ENCODE measurements at places on chromosomes 2 and 18.

- DNase-seq: no peak
These were observed 1.1 kb downstream of the NCKAP1 start for GRCh38 chr2:183037074-183037552.

GRCh38 chr2:109647636-109648035 is 33.5 kb downstream of the SOWAHC start:
- DNase-seq: no peak

GRCh38 chr18:76098674-76099411 is 396.2 kb downstream of the ZNF516 start:
- DNase-seq: no peak

- no peak for DNase-seq
These were observed 72.5 kb downstream of the GULP1 start for GRCh38 chr2:188364033-188364630.

GRCh38 chr18:10298346-10298745 is 156.1 kb upstream of the APCDD1 start:
- DNase-seq: no peak

DNA sequence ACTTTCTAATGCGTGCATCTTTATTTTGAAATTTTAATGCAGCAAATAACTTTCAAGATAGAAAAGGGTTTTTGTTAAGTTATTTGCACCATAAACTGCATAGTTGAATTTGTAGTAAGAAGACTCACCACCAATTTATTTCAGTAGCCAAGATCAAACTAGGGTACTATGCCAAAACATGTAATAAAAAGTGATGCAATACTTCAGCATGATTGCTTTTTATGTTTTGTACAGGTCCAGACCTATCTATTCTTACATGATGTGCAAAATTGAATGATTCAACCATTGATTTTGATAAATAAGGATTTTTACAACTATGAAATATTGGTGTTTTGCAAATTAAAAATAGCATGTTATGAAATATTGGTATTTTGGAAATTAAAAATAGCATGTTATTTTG is 26.7 kb downstream of the AGPS start:
- no peak for DNase-seq

DNA sequence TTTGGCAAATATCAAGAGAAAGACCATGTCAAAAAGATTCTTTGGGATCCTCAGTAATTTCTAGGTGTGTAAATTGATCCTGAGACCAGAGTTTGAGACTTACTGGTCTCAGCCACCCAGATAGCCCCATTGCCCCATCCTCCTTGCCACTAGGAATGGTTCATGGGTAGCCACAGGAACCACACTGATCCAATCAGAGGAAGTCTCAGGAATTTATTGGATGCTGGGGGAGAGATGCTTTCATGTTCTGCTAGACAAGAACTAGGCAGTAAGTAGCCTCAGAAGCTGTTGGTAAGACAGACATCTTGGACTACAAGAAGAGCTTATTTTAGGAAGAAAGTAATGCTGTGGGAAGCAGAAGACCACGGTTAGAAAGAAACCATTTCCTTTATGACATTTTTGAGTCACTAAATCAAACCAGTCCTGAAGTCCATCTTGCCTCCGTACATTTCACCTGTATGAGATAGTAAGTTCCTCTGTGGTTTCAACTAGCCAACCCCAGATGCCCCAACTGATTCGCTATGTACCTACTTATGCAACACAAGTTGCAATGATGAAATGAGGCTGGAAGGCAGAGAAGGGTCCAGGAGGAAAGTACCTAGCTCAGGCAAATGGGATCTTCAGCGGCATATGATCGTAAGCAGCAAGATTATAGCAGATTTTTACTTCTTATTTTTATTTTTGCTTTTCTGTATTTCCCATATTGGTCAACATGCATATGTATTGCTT is 3.6 kb upstream of the ST3GAL5 start:
- no peak for DNase-seq

DNA sequence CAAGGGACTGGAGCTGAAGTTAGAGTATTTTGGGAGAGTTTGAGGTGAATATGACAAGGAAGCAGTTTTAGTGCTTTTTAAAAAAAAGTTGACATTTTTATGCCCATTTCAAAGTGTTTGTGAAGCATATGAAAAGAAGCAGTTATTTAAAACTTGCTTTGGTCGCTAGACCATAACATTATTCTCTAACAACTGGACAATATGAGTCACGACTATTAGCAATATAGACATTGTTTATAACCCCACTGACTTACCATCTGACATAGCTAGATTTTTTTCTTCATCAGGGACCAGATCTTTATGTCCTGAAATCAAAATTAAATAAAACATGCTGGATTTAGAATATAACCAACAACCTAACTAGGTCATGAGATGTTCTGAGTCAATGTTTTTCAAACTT is 22.6 kb upstream of the DYTN start:
- DNase-seq: no peak

- DNase-seq: no peak
These were observed 56.0 kb downstream of the ATIC start for GRCh38 chr2:215367662-215368492.

GRCh38 chr2:64105670-64106461 is 38.4 kb downstream of the PELI1 start:
- DNase-seq: no peak

GRCh38 chr2:191666732-191667131 is 11.2 kb upstream of the NABP1 start:
- no peak for DNase-seq

DNA sequence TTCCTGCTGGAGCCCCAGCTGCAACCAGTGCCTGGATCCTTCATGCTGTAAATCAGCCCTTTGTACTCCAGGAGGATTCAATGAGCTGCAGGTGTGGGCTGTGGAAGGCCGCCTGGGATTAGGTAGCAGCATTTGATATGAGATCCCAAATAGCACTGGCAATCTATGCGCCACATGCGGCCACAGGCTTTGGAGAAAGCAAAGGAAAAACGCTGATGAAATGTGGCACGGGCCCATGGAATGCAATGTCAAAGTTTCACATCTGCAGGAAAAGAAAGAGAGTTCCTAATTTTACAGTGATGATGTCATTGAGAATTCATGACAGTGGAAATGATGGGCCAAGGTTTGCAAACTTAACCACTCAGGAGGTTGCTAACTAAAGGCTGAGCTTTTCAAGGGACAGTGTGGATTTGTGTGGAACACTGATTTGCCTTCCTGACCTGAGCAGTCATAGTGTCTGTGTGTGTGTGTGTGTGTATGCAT is 216.4 kb upstream of the OSR1 start:
- no peak for DNase-seq

- no peak for DNase-seq
These were observed 90.3 kb downstream of the RPRM start for GRCh38 chr2:153388246-153388645.

DNA sequence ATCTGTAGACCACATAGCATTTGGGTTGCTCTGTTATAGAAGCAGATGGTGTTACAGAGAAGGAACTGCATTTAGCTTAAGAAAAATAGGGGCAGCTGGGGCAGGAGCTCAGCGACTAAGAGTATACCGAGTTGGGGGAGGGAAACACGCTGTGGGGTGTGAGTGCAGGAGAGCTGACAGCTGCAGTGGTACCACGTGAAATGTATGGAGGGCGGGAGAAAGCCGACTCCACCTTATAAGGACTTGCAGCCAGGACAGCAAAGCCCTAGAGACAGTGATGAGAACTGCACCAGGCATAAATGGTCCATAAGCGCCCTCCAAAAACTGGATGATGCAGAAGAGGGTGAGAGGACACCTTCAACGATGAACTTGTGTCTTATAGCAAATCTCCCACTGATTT is 237.6 kb downstream of the PRKCE start:
- no peak for DNase-seq

DNA sequence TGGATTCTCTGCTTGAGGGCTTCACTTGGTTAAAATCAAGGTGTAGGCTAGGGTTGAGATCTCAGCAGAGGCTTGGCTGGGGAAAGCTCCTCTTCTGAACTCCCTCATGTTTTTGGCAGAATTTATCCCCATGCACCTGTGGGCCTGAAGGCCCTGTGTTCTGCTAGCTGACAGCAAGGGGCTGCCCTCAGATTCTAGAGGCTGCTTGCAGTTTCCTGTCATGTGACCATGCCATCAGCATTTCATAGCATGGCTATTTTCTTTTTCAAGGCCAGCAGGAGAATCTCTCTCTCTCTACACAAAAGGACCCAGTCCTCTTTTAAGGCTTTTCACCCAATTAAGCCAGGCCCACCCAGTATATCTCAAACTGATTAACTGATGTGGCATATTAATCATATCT is 514.8 kb upstream of the HNMT start:
- DNase-seq: no peak

DNA sequence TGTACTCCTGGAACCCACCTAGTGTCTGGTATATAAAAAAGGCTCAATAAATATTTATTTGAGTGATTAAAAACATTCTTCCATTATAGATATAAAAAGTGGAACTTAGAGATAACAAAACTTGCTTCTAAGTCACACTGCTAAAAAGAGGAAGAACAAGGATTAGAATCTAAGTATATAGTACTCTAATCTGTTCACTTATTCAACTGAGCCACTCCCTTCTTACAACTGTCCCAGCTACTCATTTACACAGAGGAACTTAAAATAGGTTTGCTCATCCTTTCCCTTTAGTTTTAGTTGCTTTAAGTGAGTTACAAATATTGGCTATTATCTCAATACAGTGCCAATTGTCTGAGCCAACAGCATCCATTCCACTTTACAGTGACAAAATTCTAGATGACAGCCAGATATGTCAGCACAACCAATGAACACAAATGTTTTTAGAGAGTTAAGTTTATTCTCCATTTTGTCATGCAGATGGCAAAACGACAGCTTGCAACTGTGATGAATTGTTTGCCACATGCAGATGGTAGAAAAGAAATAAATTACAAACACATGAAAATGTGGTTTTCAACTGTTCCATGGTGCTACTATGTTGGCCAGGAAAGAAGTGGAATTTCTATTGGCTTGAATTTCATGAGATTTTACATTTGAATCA is 280.7 kb upstream of the ZC3H15 start:
- DNase-seq: no peak

- DNase-seq: no peak
These were observed 100.7 kb upstream of the MCFD2 start for GRCh38 chr2:47016172-47016913.

DNA sequence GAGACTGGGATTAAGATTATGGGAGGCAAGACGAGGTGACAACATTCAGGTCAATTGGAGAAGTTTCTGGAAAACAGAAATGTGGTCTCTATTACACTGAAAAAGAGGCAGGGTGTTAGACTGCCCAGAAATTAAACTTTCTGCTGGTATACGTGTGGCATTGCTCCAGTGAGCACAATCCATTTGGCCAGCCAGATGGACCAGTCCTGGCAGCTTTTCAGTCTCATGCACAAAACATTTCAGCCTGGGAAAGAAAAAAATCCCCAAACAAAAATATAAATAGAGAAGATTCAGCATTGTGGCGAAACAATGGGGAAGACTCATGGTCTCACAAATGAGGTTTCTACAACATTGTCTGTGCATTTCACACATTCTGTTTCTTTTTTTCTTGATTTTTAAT is 113.9 kb downstream of the HNMT start:
- no peak for DNase-seq

DNA sequence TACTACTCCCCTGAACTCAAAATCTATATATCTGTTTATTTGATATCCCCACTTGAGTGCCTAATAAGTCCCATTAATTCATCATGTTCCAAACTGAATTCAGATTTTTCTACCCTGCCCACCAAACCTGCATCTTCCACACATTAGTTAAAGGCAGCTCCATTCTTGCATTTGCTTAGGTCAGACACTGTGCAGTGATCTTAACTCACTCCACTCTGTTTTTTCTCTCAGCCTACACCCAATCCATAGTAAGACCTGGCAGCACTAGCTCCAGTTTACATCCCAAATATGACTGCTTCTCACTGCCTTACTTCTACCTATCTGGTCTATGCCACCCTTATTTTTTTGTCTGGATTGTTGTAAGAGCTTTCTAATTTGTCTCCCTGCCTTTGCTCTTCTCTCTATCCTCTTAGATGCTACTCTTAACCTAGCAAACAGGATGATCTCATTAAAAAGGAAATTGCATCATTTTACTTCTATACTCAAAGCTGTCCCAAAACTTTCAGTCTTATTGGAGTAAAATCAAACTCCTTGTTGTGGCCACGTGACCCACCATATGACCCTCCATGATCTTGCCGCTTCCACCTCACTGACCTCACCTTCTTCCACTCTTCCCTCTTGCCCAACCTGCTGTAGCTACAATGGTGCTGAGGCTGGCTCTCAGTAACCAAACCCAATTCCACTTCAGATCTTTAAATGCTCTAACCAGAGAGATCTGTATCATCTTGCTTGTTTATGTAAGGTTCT is 274.9 kb upstream of the FANCL start:
- no peak for DNase-seq

DNA sequence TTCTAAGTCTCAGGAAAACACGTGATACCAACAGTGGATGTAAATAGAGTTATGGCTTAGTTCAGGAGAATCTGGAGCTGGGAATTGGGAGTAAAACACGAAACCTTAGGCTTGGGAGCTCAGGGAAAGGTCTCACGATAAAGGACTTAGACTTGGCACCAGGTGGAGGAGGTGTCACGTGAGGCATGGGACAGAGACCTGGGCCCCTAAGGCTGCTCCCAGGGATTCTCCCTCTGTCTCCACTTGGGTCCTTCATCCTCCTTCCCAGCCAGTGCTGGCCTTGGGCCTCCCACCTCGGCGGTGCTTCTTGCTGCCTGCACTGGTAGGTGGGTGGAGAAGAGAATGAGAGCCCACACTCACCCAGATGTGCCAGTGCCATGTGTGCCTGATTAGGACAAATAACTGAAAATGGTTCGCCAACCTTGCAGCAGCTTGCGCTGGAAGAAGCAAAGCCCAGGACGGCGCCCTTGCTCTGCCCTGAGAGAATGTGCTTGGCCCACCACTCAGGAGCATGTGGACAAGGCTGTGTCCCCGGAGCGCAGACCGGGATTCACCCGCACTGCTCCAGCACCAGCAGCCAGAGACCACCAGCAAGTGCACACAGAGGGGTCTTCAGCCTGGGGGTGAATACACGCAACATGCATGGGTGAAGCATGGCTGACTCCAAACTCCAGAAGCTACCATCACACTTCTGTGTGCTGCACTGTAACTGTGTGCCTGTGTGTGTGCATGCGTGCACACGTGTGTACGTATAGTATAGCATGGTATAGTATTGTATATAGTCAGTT is 48.1 kb downstream of the PSMG2 start:
- no peak for DNase-seq

- DNase-seq: no peak
These were observed 1.1 kb downstream of the CDK5R2 start for GRCh38 chr2:218960309-218961165.

- DNase-seq: no peak
These were observed 205.8 kb upstream of the SMAD2 start for GRCh38 chr18:48136051-48136826.

DNA sequence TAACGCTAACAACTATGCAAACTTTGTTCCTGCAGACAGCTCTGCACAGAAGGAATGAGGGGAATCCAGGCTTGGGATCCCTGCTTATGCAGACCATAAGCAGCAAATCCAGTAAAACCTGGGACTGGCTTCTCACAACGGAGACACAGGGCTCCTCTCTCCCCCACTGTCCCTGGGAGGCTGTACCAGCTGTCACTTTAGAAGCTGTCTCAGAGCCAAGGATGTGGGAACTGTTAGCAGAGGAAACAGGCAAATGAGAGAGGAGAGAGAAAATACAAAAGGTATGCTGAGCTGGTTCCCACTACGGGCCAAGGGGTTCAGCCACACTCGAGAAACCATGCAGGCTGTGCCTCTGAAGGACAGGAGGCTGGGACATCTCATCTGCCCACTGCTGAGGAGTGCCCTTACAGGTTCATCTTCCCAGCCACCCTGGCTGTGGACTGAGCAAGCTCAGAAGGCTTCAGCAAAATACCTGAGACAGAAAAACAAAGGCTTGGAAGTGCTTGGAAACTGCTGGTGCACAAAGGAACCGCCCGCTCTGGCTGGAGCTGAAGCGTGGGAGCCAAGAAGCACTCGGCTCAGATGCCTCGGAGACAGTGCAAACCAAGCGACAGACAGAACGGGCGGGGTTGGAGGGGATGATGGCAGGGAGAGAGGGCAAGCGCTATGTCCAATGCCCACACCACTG is 72.5 kb downstream of the FAM210A start:
- no peak for DNase-seq

All from activated CD8-positive, alpha-beta memory T cell treated with anti-CD3 and anti-CD28 coated beads for 48 hours (primary cell).